ENCODE measurements at places on chromosomes 5 and 9.

DNA sequence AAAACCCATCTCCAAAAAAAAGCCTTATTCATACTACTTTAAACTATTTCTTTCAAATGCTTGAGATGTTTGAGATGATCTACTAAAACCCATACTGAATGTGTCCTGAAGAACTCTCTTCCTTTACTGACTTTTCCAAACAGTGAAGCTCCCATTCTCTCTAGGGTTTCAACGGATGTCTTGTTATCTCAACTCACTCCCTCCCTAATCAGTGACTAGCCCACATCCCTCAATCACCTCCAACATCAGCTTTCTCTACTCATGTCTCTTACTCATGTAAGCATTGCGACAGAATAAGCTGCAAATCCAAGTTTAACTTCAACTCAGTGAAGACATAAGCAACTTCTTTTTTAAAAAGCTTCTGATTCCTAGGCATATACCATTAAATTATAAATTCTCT is 42.1 kb downstream of the WDR41 start:
- DNase-seq, result no peak

DNA sequence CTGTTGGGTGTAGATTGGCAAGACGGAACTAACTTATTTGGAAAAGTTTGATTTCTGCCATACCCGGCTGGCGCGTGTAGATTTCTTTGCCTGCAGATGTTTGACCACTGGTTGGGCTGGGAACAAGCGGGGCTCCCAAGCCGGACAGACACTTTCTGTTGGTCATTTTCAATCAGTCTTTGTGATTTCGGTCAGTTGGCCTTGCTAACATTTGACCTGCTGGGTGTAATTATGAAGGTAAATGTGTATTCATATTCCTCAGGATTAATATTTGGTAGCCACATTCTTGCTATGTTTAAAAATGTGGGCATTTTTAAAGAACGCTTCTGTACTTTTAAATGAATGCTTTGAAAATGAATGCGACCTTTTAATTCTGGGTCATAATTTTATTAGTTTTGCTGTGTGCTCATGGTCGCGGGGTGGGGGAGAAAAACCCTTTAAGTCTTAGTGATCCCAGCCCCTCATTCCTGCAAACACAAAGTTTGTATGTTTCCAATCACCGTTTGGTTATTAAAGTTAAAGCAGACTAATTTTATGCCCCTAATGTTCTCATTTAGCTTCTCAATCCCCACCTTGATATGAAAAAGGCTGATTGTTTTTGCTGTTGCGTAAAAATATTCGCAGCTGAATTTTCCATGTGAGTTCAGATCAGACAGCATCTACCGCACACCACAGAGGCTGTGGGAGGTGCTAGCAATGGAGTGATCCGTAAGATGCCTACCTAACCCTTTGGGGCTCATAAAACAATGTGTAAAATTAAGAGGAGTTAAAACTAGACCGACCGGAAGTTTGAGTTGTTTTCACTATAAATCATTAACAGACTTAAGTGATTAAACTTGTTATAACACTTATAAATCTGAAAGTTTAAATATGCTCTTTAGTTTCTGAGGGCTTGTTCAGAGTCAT is 1.5 kb downstream of the RASGRF2 start:
- DNase-seq, result peak; percentile 69

DNA sequence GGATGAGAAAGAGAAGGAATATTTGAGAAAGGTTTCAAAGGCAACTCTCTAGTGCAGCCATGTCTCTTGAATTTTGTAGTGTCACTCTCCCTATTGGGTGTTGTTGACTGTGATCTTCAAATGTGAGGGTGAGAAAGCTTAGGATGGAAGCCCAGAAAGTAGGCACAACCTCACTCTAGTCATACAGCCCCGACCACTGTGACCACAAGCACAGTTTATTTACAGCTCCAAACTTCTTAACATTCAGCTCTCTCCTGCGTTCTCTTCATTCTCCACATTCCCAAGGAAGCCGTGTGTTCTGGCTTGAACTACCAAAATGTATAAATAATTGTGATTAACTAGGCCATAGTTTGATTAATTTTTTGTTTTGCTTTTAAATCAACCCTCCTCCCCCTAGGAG is 542.9 kb downstream of the LRRC70 start:
- no peak for DNase-seq

DNA sequence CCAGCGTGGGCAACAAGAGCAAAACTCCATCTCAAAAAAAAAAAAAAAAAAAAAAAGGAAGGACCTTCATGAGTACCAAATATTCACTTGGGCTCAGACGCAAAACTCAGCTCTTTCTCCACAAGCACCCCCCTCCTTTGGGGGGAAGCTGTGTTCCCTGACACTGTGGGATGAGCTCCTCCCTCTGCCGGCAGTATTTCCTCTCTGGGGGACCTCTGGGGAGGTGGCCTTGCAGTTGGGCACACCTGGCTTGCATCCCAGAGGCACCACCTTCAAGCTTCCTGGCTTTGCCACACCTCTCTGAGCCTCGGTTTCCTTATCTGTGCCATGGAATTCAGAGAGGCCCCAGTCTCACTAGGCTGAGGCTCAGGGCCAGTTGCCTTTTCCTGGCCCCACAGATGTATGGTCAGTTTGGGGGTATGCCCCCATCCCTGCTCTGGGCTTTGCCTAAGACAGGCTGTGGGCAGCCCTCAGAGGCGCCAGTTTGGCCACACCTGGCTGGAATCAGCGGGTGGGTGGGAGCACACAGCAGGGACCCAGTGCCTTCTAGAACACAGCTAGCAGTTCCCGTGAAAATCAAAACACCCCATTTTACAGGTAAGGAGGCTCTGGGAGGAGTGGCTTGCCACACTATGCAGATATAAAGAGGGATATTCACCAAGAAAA is 157.5 kb upstream of the IER5L start:
- no peak for DNase-seq

DNA sequence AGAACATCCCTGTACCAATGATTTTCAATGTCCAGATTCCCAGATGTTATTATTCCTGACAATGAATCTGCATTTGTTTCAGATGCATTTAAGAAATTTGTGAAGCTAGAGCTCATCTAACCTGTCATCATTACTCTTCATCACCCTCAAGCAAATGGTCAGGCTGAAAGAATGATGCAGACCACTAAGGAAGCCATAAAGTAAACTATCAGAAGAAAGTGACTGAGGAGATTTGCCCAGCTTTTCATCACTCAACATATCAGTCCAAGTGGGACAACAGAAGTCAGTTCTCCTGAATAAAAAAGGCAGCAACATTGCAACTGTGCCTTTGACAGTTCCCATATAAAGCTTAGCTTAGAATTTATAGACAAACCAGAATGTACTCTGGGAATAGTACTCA is 419.9 kb downstream of the PDE4D start:
- no peak for DNase-seq

DNA sequence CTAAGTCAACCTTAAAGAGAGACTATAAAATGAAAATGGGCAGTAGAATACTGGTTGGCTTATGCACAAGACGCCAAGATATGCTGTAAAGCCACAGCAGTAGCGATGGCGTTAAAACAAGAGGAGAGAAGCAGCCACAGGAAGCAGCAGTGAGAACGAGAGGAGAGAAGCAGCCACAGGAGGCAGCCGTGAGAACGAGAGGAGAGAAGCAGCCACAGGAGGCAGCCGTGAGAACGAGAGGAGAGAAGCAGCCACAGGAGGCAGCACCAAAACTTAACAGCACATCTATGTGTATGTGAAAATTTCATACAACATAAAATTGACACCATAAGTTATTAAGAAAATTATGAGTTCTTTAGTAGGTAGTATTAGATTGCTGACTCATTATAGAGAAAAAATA is 2318.6 kb upstream of the ACO1 start:
- DNase-seq, result no peak

GRCh38 chr9:123654218-123654993 is 275.5 kb downstream of the DENND1A start:
- no peak for DNase-seq

- no peak for DNase-seq
Measured at GRCh38 chr5:172658961-172659501, 18.0 kb downstream of the NEURL1B start.

GRCh38 chr5:7364226-7364875 is 31.6 kb upstream of the ADCY2 start:
- no peak for DNase-seq

GRCh38 chr9:89538871-89539270 is 41.0 kb upstream of the SEMA4D start:
- no peak for DNase-seq

DNA sequence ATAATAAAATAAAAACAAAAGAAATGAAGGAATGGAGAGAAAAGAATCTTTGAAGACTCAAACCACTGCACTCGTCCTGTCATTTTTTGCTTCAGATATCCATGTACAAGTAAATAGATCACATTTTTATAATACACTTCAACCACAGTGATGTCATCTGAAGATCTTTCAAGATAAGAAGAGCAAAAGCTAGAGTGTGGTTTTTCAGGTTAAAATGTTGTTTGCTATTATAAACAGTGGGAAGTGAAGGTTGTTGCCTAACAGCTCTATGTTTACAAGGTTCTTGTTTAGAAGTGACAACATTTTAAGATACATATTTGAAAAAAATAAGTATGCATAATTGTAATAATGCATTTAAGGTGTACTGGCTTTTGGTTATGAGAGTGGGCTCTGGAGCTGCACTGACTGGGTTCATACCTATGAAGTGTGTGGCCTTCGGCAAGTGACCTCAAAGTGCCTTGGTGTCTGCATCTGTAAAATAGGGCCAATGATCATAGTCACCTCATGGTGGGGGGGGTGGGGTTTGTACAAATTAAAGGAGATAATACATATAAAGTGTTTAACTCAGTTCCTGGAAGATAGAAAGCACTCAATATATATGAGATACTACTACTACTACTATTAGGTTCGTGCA is 45.5 kb upstream of the IL7R start:
- DNase-seq, result no peak

DNA sequence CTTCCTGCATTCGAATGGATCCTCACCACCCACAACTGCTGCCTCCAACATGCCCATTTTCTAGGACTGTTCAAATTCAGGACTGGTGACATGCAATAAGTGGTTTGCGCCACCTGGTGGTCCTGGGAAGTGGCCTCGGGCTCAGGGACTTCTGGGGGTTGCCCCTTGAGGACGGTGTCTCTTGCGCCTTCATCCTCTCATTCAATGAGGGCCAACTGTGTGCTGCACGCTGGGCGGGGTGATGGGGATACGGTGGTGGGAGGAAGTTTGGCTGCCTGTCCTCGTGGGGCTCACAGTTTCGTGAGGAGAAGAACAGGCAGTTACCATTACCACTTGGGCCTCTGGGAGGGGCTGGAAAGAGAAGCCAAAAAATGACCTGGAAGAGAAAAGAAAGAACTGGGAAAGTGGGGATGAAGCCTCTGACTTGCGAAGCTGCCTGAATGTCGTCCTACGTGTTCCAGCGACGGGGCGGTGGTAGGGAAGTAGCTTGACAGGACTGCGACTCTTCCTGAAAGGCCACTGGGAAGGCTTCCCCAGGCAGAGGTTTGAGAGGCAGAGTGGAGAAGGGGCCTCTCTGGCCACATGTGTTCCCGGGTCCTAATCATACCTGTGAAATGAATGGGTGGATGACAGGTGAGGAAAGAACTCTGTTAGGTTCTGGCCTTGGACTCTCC is 49.0 kb downstream of the PSD2 start:
- DNase-seq, result peak; percentile 78

DNA sequence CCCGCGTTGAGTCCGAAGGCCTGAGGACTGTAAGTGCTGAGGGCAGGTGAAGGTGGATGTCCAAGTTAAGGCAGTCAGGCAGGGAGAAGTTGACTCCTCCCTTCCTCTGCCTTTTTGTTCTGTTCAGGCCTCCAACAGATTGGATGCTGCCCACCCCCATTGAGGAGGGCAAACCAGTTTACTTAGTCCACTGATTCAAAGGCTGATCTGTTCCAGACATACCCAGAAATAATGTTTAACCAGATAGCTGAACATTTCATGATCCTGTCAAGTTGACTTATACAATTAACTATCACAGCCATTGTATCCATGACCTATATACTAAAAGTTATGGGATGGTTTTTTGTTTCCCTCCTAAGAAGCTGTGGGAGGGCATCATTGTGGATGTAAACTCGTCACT is 8.3 kb upstream of the TEX48 start:
- no peak for DNase-seq

DNA sequence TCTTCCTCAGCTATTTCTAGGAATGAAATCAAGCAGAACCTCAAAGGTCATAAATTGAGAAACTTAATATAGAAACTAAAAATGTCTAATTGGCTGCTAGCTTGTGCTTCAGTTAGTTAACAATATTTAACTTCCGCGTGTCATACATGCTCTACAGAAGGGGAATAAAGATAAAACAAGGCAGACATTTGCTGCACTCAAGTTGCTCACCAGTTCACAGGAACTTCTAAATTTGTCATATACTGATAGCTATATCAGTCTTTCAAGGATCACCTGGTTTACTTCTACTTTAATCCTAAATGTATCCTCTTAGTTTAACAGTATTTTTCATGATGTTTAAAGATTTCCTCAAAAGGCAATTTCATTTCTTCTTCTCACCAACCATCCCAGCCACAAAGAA is 8.4 kb downstream of the CCNH start:
- DNase-seq, result no peak

- no peak for DNase-seq
Measured at GRCh38 chr9:77276799-77277198, 99.5 kb downstream of the VPS13A start.

GRCh38 chr9:130128251-130128650 is 44.0 kb upstream of the NCS1 start:
- DNase-seq, result peak; percentile 73

GRCh38 chr5:34485768-34486030 is 170.4 kb upstream of the RAI14 start:
- DNase-seq, result no peak

- no peak for DNase-seq
Measured at GRCh38 chr9:4680173-4680525, 780 bp downstream of the CDC37L1 start.

GRCh38 chr5:132230871-132231270 is 3.2 kb upstream of the P4HA2 start:
- DNase-seq, result no peak

- peak; percentile 48 for DNase-seq
Measured at GRCh38 chr5:53008751-53009150, 19.6 kb downstream of the ITGA2 start.

DNA sequence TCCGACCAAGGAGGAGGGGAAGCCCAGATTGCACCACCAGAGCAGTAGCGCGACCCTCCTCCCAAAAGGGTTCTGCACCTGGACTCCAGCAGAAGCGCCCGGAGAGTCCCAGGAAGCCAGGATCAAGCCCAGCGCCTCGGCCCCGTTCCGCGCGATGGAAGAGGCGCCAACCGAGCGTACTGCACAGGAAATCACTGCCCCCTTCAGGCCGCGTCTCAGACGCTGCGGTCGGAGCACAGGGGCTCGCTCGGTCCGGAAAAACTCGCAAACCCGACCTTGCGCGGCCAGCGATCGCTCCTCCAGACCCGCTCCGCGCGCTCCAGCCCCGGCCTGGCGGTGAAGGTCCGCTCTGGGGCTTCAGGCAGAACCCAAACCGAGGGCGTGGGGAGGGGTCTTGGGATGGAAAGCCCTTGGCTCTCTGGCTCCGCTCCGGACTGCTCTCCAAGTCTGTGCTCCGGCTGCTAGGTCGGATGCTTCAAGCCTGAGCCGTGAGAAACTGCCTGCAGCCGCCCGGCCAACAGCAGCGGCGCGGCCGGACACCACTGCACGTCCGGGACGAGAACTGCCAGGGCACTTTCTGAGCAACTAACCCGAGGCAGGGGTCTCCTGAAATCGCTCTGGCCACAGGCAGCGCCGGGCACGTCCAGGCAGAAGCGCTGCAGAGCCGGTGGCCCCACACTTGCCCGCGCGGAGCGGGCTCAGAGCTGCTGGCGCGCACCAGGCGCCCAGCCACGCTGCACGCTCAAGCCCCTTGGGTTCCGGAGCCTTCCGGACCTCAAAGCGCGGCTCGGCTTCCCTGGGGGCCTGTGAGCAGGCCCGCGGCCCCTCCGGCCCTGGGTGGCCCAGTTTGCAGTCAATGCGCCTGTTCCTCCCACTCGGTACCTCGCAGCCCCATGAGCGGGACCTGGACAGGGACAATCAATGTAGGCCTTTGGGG is 1.3 kb downstream of the GABBR2 start:
- peak; percentile 40 for DNase-seq
